Caco-2 (cell line): ENCODE measurements at places on chromosomes 1 and 21.

DNA sequence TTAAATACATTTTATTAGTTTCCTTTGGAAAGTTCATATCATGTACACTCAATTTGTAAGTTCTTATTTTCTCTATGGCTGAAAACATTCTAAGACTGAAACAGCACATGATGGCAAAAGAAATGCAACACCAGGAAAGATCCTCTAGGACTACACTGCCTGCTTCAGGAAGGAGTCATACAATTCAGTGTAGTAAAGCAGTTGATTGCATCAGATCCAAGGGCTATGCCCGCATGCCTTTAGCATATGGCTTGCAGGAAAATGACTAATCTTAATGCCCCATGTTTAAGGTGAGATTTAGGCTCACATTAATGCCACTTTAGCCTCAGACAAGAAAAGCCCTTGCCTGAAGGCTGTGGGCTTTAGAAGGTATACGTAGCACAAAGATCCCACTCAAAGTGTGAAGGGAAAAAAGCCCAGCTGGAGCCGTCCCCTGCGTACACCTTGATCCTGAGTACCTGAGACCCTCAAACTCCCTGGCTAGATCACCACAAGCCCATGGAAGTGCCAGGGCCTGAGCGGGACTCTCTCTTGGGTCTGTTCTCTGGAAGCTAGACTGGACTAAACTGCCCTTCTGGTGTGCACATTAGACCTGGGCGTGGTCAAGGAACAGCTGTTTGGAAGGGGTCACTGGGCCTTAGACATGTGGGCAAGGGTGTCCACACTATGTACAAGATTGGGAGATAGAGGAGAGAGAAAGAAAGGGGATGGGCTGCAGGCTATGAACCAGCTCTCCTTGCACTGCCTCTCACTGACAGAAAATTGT, 52.9 kb downstream of the ESRRG start:
- H3K36me3 ChIP-seq: no peaks in the 10 kb centered on the region
- H3K27ac ChIP-seq: peak overlapping the region; percentile 24
- no peak for DNase-seq
- H3K4me3 ChIP-seq: no peak overlapping the region
- no peaks in the 10 kb centered on the region for H3K27me3 ChIP-seq
- peaks cover 18% of the 10 kb centered on the region for H3K4me1 ChIP-seq

DNA sequence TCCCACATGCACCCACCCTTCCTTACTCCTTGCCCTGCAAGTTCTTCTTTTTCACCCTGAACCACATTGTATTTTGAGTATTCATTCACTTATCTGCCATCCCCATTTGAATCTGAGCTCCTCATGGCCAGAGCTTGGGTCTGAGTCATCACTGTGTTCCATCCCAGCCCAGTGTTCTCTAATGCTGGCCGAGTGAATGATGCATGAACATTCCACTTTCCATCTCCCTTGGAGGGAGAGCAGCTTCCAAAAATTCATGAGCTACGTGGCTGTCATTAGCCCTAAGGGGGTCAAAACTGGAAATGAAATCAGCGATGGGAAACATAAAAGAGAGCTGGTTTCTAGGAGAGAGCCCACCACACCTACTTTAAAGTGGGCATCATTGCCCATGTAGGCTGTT, 187.0 kb upstream of the USP24 start:
- H3K4me1 ChIP-seq: no peaks in the 10 kb centered on the region
- DNase-seq: no peak
- no peaks in the 10 kb centered on the region for H3K36me3 ChIP-seq
- no peak overlapping the region for H3K4me3 ChIP-seq

DNA sequence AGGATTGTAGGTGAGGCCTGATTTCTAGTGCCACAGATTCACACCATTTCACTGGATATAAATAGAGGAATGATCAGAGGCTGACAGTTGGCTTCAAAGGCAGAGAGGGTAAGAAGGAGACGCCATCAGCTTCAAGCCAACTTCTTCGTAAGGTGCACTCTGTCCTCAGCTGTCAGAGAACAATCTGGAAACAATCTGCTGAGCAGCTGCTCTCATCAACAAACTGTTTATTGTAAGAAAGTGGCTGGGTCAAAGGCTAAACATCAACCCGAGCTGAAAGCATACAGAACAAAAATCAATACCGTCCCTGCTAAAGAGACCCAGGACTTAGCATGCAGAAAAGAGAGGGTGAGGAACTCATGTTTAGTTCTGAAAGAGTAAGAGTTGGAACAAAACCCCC, 48.2 kb downstream of the HLCS start:
- no peak overlapping the region for H3K4me3 ChIP-seq
- H3K27me3 ChIP-seq: no peaks in the 10 kb centered on the region
- H3K27ac ChIP-seq: no peak overlapping the region

GRCh38 chr1:89519779-89520358, 4.8 kb upstream of the LRRC8B start:
- no peak overlapping the region for H3K4me3 ChIP-seq
- H3K36me3 ChIP-seq: no peaks in the 10 kb centered on the region
- H3K4me1 ChIP-seq: peaks cover 6% of the 10 kb centered on the region; the same call in 1 of the 2 replicates
- H3K27me3 ChIP-seq: no peaks in the 10 kb centered on the region

DNA sequence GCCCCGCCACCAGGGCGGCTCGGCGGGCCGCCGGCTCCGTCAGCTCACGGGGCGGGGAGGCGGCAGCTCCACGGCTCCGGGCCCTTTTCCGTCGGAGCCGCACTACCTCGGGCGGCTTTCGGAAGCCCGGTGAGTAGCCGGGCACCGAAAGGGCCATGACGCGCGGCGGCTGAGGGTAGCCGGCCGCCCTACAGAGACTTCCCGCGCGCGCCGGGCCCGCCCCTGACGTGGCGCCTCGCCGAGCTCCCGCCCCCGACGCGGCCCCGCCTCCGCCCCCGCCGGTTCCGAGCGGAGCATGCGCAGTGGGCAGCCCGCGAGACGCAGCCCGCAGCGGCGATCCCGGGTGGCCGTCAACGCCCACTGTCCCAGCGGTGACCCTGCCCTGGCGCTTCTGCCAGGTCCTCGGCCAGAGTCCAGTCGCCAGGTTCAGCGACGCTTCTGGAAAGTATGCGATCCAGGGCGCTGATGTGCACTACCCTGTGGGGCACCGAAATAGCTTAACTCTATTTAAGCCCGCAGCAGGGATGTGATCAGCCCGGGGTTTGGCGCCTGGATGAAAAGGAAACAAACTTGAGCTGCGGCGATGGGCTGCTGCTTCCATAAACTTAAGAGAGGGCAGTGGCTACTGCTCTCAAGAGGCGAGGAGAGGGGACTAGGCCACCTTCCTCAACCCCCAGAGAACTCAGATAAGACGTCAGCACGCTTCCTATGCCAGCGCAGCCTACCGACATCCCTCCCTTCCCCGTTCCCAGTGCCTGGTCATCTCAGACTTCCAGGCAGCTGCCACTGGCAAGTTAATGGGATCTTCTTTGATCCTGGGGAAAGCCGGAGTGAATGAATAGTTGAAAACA, at the start of gene DONSON:
DONSON (minus strand) TSS at position 200 of the 851 bp plus-strand sequence; CDS start at position 157, 43 bp downstream.
- peak within 1 kb of the TSS; percentile 85 for H3K4me3 ChIP-seq
- DNase-seq: peak; percentile 96
- H3K36me3 ChIP-seq: no peaks in the 10 kb centered on the region
- H3K27me3 ChIP-seq: no peaks in the 10 kb centered on the region

- no peak overlapping the region for H3K27ac ChIP-seq
- DNase-seq: no peak
- no peaks in the 10 kb centered on the region for H3K27me3 ChIP-seq
- peaks cover 34% of the 10 kb centered on the region for H3K4me1 ChIP-seq
Observed at GRCh38 chr1:244161236-244161510, 110.1 kb downstream of the ZBTB18 start.

DNA sequence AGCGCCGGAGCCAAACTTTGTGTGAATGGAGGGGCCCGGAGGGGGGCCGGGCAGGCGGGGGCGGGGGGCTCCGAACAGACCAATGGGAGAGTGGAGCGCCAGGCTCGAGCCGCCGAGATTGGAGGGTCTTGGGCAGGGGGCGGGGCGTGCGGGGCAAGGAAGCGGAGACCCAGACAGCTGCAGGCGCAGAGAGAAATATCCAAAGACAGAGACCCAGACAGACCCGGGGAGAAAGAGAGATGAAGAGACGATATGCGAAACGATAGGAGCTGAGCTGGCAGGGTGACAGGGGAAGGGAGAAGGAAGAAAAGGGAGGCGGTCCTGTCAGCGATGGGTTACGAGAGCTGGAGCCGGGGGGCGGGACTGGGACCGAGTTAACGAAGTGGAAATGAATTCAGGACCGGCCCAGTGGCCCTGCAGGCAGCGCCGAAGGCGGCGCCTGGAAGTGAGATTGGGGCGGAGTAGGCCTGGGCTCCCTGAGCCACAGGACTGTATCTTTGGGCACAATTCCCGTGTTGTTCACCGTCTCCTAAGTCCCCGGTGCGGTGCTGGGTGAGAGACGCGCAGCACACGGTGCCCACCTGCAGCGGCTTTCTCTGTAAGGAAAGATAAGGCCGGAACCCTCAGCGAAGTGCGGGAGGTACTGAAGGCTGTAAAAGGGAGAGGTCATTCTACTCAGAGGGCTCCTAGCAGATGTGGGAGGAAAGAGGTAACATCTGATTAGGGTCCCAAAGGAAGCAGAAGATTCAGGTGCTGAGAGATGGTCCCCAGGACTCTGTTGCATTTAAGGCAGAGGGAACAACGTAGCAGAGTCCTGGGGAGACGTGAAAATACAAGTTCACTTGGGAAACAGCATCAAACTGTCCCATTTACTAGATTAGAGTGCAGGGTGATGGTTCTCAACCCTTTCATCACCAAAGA, 543 bp upstream of the KCNJ10 start:
- no peaks in the 10 kb centered on the region for H3K36me3 ChIP-seq
- H3K4me3 ChIP-seq: peak overlapping the region; percentile 57
- no peaks in the 10 kb centered on the region for H3K27me3 ChIP-seq
- H3K4me1 ChIP-seq: peaks cover 4% of the 10 kb centered on the region; the same call in 1 of the 2 replicates
- no peak overlapping the region for H3K27ac ChIP-seq

DNA sequence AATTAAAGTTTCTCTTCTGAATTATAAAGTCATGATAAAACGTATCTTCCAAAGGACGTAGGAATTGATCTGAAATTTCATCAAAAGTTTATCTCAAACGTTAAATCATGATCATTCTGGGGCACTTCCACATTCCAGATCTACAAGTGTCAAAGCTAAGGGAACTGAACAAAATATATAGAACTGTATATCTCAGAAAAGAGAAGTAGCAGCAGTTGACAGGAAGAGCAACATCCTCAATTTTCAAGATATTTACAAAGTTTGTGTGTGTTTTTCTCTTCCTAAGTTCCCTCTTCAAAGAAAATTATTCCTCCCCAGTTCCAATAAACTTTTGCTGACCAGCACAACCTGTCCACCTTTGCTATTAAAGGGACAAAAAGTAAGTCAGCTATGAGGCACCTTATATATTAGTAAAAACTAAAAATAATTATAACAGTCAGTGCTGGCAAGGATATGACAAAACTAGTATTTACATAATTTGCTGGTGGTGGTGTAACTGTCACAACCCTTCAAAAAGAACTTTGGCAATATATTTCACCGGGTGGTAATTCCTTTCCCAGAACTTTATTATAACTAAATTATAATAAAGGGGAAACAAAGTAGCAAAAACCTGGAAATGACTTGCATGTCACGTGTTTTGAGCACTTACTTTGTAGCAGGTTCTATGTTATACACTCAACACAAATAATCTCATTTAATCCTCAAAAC, 38.5 kb upstream of the EYA3 start:
- H3K27me3 ChIP-seq: no peaks in the 10 kb centered on the region
- H3K4me3 ChIP-seq: no peak overlapping the region
- no peak overlapping the region for H3K27ac ChIP-seq
- no peak for DNase-seq
- H3K36me3 ChIP-seq: no peaks in the 10 kb centered on the region

GRCh38 chr1:174794861-174795260, 204.9 kb upstream of the CACYBP start:
- no peak for DNase-seq
- H3K4me3 ChIP-seq: no peak overlapping the region
- H3K36me3 ChIP-seq: no peaks in the 10 kb centered on the region
- no peaks in the 10 kb centered on the region for H3K27me3 ChIP-seq

GRCh38 chr21:37208056-37208721, 58.9 kb downstream of the VPS26C start:
- DNase-seq: no peak
- H3K36me3 ChIP-seq: no peaks in the 10 kb centered on the region; the same call in 1 of the 2 replicates
- H3K4me1 ChIP-seq: no peaks in the 10 kb centered on the region
- H3K4me3 ChIP-seq: no peak overlapping the region
- peak overlapping the region; percentile 5 for H3K27ac ChIP-seq

- H3K36me3 ChIP-seq: peaks cover 8% of the 10 kb centered on the region; the same call in 1 of the 2 replicates
- no peaks in the 10 kb centered on the region for H3K27me3 ChIP-seq
- H3K4me1 ChIP-seq: no peaks in the 10 kb centered on the region
- no peak overlapping the region for H3K27ac ChIP-seq
- H3K4me3 ChIP-seq: no peak overlapping the region
Observed at GRCh38 chr1:119737040-119737682, 25.4 kb downstream of the PHGDH start.

- peak overlapping the region; percentile 8 for H3K27ac ChIP-seq
- no peaks in the 10 kb centered on the region for H3K27me3 ChIP-seq
- peaks cover 60% of the 10 kb centered on the region for H3K4me1 ChIP-seq
- DNase-seq: no peak
- no peaks in the 10 kb centered on the region for H3K36me3 ChIP-seq
Observed at GRCh38 chr1:9438431-9439073, 100.7 kb upstream of the SLC25A33 start.

DNA sequence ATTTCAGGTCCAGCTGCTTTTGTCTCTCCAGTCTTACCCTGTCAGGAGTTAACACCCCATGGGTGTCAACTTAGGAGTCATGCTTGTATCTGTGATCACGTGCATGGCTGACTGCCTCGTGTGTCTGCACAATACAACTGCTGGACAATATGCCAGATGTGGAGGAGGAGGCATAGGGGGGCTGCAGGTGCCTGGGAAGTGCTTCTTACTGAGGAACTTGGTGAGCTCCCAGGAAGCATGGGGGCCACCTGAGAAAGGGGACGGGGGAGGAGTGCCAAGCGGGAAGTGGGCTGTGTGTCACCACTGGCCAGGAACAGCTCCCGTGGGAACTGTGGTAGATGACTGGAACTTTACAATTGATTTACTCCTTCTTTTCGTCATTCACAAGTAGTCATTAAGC, 9.5 kb downstream of the RHEX start:
- H3K4me1 ChIP-seq: peaks cover 14% of the 10 kb centered on the region; the same call in 1 of the 2 replicates
- no peak overlapping the region for H3K27ac ChIP-seq
- H3K4me3 ChIP-seq: no peak overlapping the region
- no peak for DNase-seq
- no peaks in the 10 kb centered on the region for H3K27me3 ChIP-seq

- no peak overlapping the region for H3K4me3 ChIP-seq
- no peaks in the 10 kb centered on the region; the same call in 1 of the 2 replicates for H3K36me3 ChIP-seq
Observed at GRCh38 chr1:62462370-62462769, 25.5 kb downstream of the USP1 start.

- no peak overlapping the region for H3K4me3 ChIP-seq
- no peaks in the 10 kb centered on the region for H3K27me3 ChIP-seq
- no peaks in the 10 kb centered on the region for H3K36me3 ChIP-seq
- no peak for DNase-seq
- no peaks in the 10 kb centered on the region for H3K4me1 ChIP-seq
Observed at GRCh38 chr1:111611986-111612385, 7.6 kb upstream of the RAP1A start.

- no peak for DNase-seq
- H3K27me3 ChIP-seq: no peaks in the 10 kb centered on the region
- no peak overlapping the region for H3K27ac ChIP-seq
- no peak overlapping the region for H3K4me3 ChIP-seq
- H3K36me3 ChIP-seq: no peaks in the 10 kb centered on the region
Observed at GRCh38 chr1:9256332-9256731, 21.8 kb downstream of the H6PD start.
